ENCODE measurements at places on chromosomes 2 and 18.

DNA sequence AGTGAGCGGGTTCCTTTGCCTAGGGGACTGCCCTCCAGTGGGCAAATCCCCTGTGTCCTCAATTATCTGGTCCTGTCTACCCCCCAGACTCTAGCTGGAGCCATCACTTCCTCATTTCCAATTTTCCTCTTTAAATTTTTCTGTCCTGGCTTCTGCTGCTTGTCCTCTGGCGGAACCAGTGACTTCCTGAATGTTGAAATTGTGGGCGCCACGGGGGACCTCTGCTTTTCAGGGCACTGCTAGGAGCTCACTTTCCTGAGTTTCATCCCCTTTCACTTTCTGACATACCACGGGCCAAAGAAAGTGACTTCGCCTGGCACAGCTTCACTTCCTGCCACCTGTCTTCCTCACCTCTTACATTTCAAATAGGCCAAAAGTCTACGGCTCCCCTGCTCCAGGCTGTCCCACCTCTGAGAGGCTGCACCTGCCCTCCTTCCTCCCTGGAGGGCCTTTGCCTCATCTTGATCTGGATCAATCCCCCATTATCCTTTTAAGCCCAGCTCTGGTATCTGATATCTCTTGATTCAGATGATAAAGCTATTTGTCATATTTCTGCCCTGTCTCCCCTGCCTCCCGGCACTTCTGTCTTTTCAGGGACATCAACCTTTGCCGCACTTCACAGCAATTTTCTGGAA lies 1.4 kb upstream of the MARCO start:
- no peak for DNase-seq

DNA sequence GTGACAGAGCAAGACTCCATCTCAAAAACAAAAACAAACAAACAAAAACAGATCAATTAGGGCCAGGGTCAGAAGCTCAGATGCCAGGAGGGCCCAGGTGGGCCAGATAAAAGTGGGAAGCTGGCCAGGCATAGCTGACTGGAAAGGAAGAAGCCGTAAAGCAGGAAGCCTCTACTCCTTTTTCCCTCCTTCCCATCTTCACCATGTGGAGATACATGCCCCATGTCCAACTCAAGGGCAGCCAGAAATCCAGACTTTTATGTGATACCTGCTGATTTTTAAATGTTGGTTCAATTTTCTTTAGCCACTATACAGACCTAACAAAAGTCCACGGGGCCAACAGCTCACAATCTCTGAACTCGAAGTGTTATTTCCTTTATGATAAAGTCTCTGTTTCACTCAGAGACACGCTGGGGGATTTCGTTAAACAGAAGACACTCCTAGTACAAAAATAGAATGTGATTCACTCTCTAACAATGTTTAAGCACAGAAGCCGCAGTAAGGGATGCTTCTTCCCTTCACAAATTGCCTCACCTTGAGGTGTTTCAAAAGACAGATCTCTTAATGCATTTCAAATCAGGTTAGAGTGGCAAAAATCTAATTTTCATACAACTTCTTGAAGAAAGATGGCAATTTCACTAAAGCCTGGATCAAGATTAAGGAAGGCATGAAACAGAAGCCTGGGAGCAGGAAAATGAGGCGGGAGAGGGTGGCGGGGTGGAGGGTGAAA lies 14.0 kb downstream of the TMEM247 start:
- DNase-seq, result no peak

DNA sequence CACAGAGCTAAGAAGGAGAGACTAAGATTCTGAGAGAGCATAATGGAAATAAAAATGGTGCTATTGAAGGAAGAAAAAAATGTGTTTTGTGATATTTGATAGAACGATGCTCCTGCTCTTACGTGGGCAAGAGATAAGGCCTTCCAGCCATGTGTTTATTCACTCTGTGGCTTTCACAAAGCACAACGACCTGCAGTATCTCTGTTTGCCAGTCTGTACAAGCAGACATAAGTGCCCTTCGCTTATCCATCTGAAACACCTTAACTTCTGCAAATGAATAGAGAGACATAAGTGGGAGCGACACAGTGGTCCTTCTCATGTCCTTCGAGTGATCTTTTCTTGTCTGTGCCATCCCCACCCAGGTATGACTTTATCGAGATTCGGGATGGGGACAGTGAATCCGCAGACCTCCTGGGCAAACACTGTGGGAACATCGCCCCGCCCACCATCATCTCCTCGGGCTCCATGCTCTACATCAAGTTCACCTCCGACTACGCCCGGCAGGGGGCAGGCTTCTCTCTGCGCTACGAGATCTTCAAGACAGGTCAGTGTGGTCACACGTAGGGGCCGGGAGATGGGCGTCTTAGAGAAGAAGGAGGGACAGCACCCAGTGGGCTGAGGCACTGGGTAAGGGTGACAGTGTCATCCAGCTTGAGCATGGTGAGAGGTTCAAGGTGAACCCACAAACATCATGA lies 33.7 kb downstream of the NRP2 start:
- DNase-seq, result no peak

DNA sequence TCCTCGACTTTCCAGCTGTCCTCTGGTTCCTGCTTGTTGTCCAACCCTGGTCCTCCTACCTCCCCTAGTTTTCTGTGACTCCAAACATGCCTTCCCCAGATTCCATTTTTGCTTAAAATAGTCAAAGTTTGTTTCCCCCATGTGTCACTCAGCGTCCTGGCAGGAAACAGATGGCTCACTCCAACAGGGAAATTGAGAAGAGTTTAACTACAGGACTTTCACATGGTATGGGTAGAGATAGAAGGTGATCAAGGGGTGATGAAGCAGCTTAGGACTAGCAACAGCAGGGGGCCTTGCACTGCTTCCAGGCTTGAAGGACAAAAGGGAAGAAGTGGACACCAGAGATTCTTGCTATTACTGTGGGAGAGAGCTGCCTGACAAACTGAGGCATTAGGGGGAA lies 6.1 kb upstream of the CUL3 start:
- no peak for DNase-seq

DNA sequence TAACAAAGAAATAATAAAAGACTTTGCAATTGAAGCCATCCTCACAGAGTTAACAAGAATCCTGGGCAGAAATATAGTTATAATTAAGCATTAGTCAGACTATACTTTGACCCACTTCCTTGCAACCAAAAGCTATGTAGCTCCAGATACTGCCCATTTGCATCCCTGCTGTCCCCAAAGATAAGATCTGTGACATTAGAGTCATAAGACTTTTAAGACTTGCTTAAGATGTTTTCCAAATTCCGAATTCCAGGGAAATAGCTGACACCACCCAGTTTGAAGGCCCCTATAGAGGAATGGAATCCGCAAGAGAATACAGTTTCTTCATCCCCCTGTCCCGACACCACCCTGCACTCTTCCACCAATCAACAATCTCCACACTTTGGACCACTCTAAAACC lies 69.5 kb upstream of the TLK1 start:
- no peak for DNase-seq

DNA sequence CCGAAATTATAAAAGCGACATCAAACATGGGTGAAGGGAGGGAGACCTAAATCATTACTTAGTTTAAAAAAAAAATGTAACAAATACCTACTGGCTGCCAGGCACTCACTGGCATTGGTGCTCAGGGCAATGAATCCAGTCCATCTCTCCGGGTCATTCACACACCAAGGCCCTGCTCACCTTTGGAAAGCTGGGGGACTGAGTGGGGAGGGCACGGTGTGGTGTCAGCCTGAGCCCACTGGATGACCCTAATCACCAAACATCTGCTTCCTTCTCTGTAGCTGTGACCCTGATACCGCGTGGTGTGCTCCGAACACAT lies 336 bp upstream of the DDX1 start:
- no peak for DNase-seq

GRCh38 chr2:119179991-119180390 lies 21.4 kb upstream of the C1QL2 start:
- no peak for DNase-seq

DNA sequence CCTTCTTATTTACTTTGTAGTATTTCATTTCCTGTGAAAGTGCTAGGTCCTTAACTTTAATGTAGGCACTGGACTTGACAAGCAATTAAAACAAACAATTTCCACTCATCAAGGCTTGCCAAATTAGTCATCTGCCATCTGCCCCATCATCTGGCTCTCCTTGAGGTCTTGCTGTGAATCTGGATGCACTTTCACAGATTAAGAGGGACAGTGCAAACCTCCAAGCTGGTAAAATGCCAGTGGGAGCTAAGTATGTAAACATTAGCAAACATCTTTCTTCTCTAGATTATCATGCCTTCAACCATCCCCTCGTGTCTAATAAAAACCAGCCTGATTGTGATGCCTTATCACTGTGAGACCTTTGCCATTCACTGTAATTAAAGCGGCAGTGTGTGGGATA lies 402.9 kb downstream of the ERBB4 start:
- DNase-seq, result no peak

DNA sequence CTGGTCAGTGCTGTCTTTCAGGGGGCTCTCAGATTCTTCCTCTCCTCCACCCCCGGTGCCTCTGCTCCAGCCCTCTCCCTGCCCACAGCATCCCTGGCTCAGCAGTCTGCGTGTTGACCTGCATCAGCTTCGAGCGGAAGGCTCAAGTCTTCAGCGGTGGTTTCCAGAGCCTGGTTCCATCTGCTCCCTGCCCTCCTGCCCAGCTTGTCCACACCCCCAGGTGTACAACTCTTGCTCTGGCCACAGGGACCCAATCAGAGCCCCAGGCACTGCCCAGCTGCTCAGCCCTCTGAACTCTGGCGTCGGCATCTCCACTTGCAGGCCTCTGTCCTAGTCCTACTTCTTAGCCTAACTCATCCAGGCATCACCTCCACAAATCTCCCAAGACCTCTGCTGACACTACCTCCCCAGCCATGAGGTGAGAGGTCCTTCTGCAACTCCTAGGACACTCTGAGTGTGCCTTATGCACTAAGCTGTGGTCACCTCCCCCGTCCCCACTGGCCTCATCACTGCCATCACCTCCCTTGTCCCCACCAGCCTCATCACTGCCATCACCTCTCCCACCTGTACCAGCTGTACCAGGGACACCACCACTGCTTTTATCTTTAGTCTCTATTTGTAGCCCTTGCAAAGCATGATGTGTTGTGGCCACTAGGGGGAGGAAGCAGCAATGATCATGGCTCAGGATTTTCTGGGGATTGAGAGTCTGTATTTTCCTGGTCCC lies 60.9 kb downstream of the EDAR start:
- peak; percentile 44 for DNase-seq

- DNase-seq, result no peak
Measured at GRCh38 chr2:127293386-127293747, 577 bp downstream of the ERCC3 start.

DNA sequence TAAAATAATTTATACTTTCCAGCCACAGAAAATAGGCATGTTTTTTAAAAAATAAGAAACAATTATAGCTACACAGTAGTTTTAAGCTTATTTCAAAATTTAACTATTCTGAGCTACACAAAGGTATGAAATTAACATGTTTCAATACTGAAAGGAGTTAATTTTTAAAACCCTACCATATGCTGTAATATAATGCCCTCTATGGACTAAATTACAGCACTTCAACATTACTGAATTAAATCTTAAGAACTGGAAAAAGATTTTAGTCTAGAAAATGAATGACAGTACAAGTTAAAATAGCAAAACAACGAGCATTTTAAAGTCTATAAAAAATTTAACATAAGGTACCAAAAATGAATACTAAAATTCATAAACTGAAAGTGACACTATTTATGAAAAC lies 36.3 kb downstream of the RTN4 start:
- no peak for DNase-seq

Measured in GM12891 (cell line).